Activated CD8-positive, alpha-beta memory T cell treated with anti-CD3 and anti-CD28 coated beads, Interleukin-2, amount 50 U/mL, for 4 hours (primary cell): ENCODE measurements at places on chromosomes 2 and 18.

DNA sequence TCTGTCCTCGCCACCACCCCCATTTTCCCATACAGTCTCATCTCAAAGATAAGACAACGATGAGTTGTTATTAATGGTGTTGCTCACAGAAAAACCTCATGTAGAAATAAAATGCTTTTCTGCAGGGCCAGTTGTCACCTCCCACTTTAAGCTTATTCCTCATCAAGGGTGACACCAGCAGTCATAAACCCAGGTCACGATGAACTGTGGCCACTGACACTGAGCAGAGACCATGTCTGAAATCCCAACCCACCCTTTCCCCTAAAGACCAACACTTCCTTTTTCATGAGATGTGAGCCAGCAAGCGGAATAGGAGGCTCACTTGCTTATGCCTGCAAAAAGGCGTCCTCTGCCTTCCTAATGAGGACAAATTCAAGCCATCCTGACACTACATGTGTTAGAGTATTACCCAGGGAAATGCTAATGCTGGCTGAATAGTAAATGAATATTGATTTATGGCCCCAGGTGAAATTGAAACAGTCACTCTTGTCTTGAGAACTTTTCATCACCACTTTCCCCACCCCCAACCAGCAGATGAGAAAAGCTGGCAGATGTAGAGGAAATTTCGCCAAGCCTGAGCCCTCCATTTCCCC is 228.4 kb downstream of the MGAT5 start:
- DNase-seq: no peak

GRCh38 chr18:45384137-45384961 is 230.9 kb upstream of the SLC14A2 start:
- peak; percentile 16 for DNase-seq

GRCh38 chr2:156339110-156339847 is 6.8 kb upstream of the NR4A2 start:
- DNase-seq: no peak

DNA sequence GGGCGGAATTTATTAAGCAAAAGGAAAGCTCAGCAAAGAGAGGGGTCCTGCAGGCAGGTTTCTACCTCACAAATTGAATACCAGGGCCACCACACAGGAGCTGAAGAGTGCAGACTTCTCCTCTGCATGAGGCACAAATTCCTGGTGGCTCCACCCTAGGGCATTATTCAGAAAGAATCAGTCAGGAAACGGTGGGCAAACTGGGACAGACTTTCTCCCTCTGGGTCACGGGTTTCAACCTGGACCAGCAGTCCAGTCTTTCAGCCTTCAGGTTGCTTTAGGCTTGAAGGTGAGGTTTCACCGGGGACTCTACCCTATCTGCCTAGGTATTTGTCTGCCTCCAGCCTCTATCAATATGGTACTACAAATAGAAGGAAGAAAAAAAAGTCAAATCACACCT is 41.8 kb downstream of the ACSL3 start:
- DNase-seq: no peak

DNA sequence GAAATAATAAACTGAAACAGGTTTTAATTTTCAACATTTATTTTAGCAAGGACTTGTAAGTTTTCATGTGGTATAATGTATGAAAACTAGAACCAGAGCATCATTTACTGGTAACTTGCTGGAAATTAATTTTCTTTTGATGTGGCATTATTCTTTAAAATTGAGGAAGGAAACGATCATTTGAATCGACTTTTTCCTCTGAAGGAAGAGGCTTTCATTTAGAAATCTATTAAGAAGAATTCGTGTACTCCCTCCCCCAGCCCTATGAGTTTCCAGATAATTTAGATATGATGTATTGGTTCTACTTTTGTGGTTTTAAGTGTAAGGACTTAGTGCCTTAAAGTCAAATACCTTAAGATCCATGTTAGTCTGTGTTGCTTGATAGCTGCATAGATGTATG is 2.5 kb downstream of the BABAM2 start:
- no peak for DNase-seq

DNA sequence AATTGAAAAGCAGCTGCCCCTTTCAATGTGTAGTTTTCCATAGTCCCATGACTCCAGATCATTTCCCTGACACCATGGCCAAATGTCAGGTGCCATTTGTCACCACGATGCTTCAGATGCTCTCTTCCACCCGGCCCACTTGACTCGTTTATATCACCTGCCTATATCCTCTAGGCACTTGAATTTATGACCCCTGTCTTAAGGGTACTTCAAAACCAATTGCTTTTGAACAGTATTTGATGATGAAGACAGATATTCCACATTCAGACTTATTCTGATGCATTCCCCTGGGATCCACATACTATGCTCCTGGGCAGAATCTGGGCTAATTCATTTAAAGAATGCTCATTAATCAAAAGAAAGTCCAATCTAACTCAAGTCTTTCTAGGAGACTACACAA is 16.9 kb upstream of the RHBDD1 start:
- DNase-seq: no peak

DNA sequence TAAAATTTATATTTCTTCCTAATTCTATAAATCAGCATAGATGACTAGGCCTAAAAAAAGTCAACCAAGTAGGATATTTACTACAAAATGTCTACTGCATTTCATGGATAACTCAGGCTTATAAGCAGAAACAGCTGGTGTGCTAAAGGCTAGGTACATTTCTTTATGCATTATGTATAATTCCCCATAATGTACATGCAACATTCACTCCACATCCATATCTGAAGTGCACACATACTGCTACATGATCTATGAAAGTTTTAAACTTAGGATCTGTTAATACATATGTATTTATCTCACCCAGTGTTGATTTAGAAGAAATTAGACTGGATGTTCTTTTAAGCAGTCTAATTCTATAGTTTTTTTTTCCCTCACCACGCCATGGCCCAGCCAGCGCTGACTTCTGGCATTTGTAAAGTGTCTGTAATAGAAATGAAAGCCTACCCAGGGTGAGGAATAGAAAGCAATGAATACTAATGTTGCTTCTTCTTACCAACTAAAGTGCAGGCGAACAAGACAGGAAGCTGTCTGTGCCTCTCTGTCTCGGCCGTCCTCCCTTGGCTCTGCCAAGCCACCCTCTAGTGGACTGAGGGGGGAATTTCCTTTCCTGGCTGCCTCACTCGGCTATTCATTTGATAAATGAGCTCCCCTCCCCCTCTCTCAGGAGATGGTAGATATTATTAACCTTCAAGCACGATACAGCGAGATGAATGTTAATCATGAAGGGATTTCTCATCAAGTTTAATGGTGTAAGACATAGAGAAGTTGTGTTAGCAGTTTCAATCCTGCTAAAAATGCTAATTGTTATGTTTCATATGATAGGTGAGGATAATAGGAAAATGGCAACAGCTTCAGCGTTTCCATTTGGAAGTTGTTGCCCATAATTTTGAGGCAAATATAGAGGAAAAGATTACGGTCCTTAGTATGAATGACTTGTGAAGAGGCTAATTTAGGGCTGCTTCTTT is 384.5 kb downstream of the MTX2 start:
- peak; percentile 17 for DNase-seq

GRCh38 chr2:239803766-239804115 is 221.4 kb downstream of the NDUFA10 start:
- no peak for DNase-seq

- no peak for DNase-seq
Measured at GRCh38 chr18:46660957-46661749, 4.1 kb upstream of the LOXHD1 start.

- peak; percentile 0 for DNase-seq
Measured at GRCh38 chr18:79765491-79766245, 32.1 kb upstream of the KCNG2 start.
